ENCODE measurements at places on chromosomes 4 and X.

- no peak for DNase-seq
These were observed 22.7 kb downstream of the INTS6L start for GRCh38 chrX:135543172-135543571.

DNA sequence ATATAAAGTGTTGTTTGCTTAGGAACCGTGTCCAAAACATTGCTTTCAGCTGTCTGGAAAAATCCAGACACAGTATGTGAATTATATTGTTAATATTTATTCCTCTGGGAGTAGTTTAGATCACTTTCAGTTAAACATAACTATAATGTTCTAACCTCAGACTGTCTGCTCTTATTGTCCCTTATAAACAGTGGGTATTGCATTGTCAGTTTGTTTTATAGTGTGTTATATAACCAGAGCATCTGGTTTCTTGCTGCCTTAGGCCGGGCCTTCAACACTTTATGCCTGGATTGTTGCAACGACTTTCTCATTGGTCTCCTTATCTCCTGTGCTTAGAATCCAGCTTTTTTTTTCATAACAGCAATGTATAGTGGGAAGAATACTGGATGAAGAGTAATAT is 26.4 kb downstream of the ATG4A start:
- DNase-seq, result no peak

- no peak for DNase-seq
These were observed 36.9 kb downstream of the MORC4 start for GRCh38 chrX:106963111-106963510.

DNA sequence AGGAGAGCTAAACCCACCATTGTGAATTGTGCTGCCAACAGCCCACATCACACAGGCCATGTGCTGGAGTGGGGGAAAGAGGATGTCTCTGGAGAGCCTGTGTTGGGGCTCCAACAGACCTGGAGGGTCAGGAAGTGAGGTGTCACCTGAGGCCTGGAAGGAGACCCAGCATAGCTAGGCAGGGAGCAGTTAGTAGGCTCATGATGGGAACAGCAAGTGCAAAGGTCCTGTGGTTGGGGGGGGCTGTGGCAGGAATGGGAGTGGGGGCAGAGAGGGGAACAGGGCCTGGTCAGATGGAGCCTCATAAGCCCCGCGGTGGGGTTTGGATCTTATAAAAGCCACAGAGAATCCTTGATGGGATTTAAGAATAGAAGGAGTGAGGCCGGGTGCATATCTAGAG is 35.9 kb upstream of the GPR78 start:
- no peak for DNase-seq

DNA sequence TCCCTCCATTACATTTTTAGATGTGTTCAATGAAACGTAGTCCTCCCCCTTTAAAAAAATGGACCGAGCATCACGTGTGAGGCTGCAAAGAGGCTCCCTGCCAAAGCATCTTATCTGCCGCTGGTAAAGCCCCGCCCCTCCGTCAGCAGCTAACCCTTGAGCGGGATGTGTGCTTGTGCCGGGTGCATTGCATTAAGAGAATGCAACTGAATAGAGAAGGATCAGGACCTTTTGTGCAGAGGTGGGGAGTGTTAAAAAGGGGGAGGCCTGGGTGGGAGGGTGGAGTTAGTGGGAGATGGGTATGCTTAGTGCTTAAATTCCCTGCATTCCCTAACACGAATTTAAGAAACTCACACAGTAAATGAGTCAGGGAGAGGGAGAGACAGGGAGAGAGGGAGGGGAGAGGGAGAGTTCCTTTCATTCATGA is 66.0 kb downstream of the TBL1X start:
- peak; percentile 61 for DNase-seq
